ENCODE measurements at places on chromosomes 6 and 20.

DNA sequence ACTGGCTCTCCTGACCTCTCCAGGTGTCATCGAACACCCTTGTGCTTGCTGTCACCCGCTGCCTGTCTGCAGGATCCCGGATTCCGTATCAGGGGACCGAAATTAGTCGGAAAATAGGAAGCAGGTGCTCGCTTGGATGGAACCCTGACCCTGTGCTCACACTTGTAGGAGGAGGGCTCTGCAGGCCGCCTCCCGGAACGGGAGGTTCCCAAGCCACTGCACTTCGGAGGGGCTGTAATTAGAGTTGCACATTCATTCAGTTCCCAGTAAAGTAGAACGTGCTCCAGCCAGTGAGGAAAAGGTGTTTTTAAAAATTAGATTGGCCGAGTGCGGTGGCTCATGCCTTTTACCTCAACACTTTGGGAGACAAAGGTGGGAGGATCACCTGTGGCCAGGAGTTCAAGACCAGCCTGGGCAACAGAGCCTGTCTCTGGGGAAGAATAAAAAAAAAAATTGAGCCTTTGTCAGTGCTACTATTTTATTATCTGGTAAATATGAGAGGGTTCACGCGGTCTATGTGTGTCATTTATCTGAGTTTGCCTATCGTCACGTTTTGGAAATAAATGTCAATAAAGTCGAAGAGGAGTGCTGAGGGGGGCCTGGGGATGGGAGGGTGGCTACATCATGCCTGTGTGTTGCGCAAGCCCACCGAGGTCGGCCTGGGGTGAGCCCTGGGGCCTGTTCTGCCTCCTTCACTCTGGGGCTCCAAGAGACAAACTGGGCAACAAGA is 1.5 kb upstream of the GMEB2 start:
- peak; percentile 89 for DNase-seq

DNA sequence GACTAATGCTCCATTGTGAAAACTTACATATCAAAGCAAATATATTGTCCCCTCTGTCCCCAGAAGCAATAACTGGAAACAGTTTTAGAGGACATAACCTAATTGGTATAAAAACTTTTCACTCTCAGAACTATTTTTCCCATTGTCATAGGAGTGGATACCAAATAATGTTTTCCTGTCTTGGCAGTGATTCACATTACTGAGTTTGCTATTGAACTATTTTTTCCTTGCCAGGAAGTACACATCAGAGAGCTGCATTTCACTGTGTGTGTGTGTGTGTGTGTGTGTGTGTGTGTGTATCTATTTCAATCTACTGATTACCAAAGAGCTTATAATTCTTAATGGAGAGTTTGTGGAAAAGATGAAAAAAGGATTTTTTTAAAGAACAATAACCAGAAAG is 45.4 kb downstream of the AKAP12 start:
- no peak for DNase-seq

DNA sequence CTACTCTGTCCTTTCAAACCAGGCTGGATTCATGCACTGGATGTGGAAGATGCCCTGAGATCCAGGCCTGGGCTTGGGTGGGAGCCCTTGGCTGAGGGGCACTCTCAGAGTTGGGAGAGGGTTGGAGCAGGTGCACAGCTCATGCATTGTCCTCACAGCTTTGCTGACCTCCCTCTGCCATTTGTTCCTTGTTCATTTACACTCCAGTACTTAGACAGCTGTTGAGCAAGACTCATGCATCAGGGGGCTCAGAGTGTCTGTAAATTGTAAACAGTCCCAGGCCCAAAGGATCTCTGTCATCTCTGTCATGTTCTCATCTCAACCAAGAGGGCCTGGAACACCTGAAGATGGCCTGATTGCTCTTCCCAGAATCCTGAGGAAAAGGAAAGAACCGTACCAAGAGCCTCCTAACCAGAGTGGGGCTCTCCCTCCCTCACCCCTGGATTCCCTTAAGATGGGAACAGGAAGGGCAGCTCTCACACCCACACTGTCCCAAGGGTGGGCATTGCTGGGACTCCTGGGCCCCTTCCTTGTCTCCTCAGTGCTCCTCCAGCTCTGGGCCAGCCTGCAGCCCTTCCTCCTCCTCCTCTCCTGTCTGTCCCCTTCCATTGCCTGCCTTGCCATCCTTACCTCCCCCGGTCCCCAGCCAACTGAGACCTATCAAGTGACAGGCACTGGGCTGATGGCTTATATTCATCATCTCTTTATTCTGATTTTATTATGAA is 132.9 kb downstream of the FOXO3 start:
- DNase-seq = no peak

DNA sequence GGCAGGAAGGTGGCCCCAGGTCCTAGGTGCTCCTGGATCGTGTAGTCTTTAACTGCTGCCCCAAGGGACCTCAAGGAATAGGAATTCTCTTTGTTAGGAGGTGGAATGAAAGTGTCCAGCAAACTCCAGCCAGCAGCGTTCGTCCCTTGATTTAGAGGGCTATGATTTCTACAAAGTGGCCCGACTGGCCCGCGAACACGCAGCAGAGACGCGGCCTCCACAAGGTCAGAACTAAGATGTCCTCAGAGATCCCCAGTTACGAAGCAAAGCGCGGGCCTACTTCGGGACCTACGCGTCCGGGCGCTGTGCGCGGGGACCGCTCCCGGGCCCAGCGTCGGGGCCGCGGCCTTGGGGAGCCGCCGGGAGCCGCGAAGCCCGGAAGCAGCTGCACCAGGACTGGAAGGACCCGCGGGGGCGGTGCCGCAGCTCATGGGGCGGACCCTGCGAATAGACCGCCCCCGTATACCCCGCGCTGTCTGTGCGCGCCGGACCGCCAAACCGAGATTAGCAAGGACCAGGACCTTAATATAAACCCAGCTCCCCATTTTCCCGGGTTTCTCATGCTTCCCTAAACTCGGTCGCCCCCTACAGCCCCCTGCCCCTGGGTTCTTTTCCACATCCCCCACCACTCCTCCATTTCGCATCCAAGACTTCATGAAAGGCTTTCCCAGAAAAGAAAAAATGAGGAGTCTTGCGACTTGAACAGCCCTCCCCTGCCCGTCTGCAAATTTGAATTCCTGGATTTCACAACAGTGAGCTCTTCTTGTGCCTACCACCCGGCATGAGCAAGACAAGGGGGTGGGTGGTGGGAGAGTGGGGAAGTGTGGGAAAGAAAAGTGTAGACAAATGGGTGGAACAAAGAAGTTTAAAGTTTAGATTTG is at the start of gene C6orf47:
TSS of gene C6orf47 (minus strand) at position 398 of the 881 bp plus-strand sequence. CDS start 831 bp downstream, outside the sequence.
- peak; percentile 87 for DNase-seq

DNA sequence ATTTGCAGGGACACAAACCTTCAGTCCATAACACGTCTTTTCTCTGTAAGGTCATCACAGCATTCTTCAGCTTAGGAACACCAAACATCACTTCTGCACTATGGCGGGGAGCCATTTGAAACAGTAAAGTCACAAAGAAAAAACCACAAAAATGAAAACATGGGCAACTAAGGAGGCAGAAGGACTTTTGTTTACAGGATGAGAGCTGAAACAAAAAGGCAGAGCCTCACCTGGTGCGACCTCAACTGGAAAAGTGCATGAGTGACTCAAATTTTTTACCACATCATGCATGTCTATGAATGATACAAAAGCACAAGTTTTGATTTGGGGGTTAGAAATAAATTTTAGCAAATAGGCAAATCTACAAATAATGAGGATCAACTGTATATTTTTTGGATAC is 68.2 kb upstream of the TNFAIP3 start:
- DNase-seq = no peak

DNA sequence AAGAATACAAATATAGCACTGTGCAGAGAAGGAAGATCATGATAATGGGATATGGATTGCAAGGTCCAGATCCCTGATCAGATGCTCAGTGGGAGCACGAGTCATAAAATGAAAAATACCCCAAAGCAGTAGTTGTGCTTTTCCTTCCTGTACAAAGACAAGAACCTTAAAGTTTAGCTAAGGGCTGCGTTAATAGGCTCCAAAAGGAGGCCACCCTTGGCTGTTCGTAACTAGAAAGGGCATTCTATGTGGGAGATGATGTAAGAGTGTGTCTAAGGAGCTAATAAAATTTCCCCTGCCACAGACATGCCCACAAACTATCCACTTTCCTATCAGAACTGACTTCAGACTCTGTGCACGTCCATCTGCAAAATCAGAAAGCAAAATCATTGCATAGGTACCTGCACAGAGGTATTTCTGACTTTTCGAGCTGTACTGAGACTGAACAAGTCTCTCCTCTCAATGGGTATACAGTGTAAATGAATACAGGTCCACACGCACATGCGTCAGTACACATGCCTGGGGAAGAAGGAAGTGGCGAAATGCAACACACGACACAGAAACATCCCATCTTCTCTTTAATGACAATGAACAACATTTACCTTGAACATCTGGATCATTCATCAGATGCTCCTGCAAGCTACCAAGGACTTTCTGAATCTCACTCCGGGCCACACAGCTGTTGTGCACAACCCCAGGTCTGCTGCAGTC is 16.9 kb upstream of the ANKRD60 start:
- no peak for DNase-seq

DNA sequence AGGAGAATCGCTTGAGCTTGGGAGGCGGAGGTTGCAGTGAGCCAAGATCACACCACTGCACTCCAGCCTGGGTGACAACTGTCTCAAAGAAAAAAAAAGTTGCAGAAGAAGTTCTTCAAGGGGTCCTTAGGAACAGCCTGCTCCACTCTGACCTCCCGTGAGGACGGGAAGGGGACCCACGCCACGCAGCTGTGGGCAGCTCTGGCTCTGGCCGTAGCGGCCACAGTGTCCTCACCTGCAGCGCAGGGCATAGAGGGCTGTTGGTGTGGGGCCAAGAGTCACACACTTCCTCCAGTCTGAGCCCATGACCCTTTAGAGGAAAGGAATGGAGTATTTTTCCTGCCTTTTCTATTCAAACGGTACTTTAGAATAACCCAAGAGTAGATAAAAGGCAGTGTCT is 5.4 kb downstream of the NTSR1 start:
- no peak for DNase-seq

- peak; percentile 74 for DNase-seq
Measured at GRCh38 chr6:131368198-131368911, 204.7 kb upstream of the ARG1 start.

DNA sequence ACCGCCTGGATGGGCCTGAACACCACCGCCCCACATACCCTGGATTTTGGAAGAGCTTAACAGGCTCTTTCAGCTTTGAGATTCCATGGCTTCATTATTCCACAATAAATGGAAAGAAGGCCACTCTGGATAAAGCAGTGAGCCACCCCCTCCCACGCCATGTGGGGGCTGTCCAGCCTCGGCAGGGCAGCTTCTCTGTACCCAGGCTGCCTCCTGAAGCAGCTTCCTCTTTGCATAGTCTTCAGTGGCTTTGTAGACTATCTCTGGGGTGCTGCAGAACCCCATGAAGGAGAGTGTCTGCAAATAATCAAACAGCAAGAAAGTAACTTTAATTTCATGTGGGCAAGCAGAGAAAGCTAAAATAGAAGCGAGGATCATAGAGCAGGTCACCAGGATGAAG is 96.6 kb upstream of the NXT1 start:
- DNase-seq = no peak

DNA sequence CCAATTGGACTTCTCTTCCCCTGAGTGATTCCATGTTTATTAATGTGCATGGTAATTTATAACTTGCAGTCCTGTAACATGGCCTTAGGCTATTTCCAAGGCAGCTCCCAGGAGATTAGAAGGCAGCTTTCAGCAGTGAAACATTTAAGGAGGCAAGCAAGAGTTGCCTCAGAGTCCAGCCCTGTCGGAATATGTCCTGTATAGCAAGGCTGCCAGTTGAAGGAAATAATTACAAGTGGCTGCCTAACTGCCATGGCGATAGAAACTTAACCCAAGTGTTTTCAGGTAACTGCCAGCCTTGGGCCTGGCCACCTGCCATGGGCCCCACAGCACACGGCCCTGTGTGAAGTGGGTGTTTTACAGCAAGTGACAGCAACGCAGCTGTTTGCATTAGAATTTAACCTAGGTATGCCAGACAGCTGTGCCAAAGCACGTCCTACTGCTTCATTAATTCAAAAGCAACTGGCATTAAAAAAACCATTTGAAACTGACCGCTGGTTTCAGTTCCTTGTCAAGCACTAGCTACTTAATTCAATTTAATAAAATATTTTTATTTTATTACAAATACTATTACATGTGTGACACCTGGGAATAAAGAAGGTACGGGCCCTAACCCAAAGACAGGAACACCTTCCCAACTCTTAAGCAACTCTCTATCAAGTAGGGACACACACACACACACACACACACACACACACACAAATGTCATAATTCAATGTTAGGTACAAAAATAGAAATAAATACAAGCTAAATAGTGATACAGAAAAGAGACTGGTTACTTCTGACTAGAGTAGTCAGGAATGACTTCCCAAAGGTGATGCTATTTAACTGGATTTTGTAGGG is 151.8 kb upstream of the HEY2 start:
- peak; percentile 59 for DNase-seq

- no peak for DNase-seq
Measured at GRCh38 chr6:129645830-129646579, 64.0 kb downstream of the ARHGAP18 start.

- no peak for DNase-seq
Measured at GRCh38 chr20:51513545-51513944, 29.0 kb downstream of the NFATC2 start.

GRCh38 chr20:42435230-42435629 is 754.5 kb downstream of the PTPRT start:
- DNase-seq = no peak

GRCh38 chr6:135179920-135180541 is 1.1 kb upstream of the MYB start:
- no peak for DNase-seq

GRCh38 chr6:71468841-71469700 is 180.5 kb downstream of the OGFRL1 start:
- no peak for DNase-seq

DNA sequence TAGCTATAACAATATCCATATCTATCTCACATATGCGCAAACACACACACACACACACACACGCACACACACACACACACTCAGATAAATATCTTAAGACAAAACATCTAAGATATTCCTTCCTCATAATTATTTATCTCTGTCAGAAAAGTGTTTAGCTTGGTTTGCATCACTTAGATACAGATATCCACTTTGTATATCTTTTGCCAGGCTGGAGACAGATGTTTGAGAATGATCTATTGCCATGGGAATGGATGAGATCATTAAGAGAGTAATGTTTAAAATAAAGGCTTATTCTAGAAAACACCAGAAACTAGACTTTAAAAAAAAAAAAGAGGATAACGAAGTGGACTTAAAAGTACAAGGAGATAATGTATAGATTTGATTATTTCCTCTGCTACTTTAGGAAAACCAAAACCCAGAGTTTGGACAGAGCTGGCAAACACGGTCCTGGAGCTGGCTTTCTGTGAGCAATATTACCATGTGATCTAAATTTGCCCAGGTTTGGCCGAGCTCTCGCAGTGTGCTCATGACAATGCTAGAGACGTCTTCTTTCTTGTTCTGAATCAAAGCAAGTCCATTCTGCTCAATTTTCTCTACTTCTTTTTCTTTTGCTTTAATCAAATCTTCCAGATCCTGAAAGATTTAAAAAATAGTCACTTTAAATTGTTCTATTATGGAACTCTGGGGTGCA is 411.8 kb downstream of the SYNE1 start:
- DNase-seq = no peak

- DNase-seq = no peak
Measured at GRCh38 chr20:11780765-11781369, 136.8 kb upstream of the BTBD3 start.
